SIG-M5 (cell line): ENCODE measurements at places on chromosomes 7 and 10.

DNA sequence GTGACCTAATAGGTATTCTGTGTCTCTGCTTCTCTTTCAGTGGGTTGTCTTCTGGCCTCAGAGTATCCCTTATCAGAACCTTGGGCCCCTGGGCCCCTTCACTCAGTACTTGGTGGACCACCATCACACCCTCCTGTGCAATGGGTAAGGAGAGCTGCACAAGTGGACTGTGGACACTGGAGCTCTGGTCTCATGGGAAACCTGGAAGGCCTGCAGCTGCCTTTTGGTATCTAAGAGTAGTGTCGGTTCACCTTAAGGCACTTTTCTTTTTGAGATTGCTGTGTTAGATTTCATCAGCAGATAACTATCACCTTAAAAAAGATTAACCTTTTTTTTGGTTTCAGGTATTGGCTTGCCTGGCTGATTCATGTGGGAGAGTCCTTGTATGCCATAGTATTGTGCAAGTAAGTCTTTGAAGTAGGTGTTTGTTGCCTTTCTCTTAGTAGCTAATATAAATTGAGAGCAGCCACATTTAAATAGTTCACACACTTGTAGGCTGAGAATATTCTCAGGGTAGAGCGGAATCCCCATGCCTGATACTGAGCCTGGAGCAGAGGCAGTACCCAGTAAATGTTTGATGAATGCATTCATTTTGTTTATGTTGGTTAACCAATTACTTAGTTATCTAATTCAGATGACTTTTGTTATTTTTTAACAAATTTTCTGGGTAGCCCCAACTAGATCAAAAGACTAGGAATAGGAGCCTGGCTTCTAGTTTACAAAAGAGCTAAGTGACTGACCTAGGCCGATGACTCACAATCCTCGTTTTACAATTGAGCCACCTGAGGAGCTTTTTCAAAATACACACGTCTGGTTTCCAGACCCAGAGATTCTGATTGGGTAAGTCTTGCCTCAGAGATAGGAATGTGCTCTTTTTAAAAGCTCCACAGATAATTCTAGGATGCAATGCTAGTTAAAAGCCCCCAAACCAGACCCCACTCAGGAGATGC, 3.6 kb downstream of the TMEM254 start:
- DNase-seq = no peak

DNA sequence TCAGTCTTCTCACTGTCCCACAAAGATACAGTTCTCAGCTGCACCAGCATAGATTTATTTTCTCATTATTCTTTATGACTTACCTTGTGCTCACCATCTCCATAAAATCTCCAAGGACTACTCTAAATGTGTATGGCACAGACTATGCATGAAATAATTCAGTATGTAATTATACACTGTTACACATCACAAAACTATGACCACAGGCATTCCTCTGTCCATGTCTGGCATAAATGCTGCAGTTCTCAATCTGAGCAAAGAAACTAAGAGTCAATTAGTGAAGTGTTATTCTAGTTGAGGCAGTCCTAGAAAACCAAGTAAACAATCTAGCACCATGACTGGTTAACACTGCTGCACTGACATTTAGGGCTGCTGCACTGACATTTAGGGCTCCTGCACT, 2.7 kb downstream of the CYCS start:
- DNase-seq = no peak

GRCh38 chr7:45176091-45176490, 18.5 kb downstream of the RAMP3 start:
- no peak for DNase-seq

- DNase-seq = no peak
Measured at GRCh38 chr10:50497758-50498157, 126.0 kb downstream of the SGMS1 start.

DNA sequence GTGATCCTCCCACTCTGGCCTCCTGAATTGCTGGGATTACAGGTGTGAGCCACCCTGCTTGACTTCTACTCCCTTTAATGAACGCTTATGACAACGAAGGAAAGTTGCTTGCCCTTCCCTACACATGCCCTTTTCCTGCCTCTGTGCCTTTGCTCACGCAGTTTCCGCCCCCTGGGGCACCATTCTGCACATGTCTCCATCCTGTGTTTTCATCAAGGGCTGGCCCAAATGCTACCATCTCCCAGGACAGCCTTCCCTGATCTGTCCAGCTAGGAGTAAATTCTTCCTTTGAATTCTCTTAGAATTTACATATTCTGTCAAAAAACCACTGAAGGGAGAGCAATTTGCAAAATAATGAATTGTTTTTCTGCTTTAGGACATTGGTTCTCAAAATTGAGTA, 50.0 kb upstream of the KMT2C start:
- DNase-seq = no peak
